ENCODE measurements at places on chromosomes 6 and 20.

- no peak for DNase-seq
Observed at GRCh38 chr20:15319439-15319838, 982.0 kb upstream of the FLRT3 start.

- DNase-seq = no peak
Observed at GRCh38 chr6:106767271-106767670, 137.9 kb downstream of the QRSL1 start.

GRCh38 chr6:122109075-122109474, 290.4 kb upstream of the HSF2 start:
- DNase-seq = no peak

DNA sequence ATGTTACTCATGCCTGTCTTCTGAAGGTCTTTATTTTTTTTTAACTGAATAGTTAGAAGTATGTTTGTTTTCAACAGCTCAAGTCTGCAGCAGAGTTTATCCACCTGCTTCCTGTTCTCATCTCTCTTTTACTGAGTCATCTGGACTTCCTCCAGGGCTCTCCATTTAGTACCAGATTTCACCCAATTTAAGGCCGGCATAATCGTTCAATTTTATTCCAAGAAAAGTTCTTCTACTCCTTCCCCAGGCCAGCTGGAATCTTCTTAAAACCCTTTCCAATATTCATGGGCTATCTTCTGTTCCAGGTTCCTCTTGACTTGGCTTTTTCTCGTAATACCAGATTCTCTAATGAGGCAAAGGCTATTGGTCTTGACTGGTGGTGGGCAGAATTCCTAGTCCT, 79.0 kb upstream of the LAMA2 start:
- no peak for DNase-seq

DNA sequence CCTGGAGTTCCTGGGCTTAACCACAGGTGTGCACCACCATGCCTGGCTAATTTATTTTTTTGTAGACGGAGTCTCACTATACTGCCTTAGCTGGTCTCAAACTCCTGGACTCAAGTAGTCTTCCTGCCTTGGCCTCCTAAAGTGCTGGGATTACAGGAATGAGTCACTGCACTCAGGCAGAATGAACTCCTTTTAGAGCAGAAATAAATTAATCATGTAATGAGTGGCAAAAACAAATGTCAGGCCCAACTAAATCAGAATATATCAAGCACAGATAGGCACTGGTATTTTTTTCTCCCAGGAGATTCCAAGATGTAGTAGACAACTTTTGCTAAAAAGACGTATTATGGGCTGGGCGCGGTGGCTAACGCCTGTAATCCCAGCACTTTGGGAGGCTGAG, 2.6 kb downstream of the RPS10 start:
- no peak for DNase-seq

Measured in HuH-7.5 (cell line).